ENCODE measurements at places on chromosomes 16 and 17.

DNA sequence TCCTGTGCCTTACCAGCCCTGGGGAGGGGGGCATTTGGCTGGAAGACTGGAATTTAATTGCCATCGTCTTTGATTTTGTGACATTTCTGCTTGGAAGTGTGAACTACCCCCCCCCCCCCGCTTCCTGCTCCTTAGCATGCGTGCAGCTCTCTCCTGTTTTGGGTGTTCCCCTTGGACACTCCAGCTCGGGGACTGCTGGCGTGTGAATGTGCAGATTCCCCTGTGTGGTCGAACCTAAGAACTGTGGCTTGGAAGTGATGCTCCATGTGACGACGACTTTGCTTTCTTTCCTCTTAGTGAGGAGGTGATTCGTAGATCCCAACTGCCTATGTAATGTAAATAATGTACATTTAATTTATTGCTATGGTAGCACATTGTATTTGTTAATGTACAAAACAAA lies 26.1 kb downstream of the OR1D5 start:
- no peak for DNase-seq

DNA sequence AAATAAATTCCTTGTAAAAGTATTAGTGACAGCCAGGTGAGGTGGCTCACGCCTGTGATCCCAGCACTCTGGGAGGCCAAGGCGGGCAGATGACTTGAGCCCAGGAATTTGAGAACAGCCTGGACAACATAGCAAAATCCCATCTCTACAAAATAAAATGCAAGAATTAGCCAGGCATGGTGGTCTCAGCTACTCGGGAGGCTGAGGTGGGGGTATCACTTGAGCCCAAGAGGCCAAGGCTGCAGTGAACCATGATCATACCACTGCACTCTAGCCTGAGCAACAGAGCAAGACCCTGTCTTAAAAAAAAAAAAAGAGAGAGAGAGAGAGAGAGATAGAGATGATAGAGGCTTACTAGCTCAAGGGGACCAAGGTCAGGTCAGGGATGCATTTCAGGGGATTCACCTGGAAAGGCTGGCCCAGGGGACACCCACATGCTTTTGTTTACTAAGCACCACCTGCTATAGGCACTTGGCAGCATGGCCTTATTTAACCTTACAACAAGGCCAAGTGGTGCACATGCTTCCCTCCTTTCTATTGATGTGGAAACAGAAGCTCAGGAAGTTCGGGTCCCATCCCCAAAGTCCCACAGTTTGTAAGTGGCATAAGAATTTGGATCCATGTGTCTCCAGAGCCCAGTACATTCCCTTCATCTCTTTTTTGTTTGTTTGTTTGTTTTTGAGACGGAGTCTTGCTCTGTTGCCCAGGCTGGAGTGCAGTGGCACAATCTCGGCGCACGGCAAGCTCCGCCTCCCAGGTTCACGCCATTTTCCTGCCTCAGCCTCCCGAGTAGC lies 12.4 kb upstream of the SRCIN1 start:
- DNase-seq = no peak

GRCh38 chr17:31068291-31068690 lies 26.5 kb upstream of the NF1 start:
- DNase-seq = peak; percentile 40

DNA sequence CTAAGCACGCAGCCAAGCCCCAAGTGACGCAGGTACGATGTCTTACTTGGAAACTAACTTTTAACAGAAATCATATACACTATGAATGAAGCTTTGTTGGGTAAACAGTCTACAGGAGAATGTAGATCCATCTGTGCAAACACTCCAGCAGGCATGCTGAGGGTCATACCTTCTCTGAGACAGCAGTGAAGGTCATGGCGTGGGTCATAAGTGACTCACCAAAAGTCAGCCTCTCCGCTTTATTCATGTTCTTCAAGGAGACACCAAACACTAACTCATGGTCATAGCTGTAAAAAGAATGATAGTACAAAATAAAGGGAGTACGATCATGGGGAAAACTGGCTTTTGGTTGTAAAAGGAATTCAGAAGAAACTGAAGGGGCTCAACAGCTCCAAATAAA lies 20.6 kb downstream of the BLMH start:
- DNase-seq = peak; percentile 54

- DNase-seq = no peak
Measured at GRCh38 chr17:81195941-81196495, 26.7 kb downstream of the CEP131 start.

GRCh38 chr17:36705874-36706731 lies 104.7 kb downstream of the MRM1 start:
- DNase-seq = peak; percentile 27

DNA sequence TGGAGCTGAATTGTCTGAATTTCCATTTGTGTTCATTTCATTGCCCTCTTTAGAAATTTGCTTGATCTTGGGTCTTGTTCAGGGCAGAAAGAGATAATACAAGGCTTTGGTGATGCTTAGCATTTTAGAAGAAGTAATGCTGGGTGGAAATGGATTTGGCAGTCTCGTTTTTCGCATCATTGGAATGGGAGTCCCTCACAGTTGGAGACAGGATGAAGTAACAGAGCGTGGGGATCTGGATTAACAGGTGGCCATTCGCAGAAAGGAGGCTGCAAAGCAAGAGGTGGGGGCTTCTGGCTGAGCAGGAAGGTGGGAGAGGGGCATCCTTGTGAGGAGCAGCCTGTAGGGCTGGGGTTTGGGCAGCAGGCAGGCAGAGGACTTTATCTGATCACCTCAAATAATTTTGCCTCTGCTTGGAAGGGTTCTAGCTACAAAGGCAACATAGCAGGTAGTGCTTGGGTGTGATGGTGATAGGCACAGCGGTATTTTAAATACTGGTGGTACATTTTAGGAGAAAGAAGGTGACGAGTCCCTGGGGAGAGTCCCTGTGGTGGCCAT lies 17.0 kb downstream of the KSR1 start:
- DNase-seq = no peak

- no peak for DNase-seq
Measured at GRCh38 chr17:76027159-76027839, at the start of gene EVPL. TSS of gene EVPL (minus strand) at chr17:76027306. CDS start at chr17:76027198, 108 bp downstream.

GRCh38 chr17:82752371-82753200 lies 721 bp downstream of the TBCD start:
- peak; percentile 26 for DNase-seq

- peak; percentile 81 for DNase-seq
Measured at GRCh38 chr16:30541502-30542329, 7.1 kb upstream of the ZNF747 start.

- DNase-seq = no peak
Measured at GRCh38 chr17:82195675-82196672, 16.7 kb downstream of the CCDC57 start.

DNA sequence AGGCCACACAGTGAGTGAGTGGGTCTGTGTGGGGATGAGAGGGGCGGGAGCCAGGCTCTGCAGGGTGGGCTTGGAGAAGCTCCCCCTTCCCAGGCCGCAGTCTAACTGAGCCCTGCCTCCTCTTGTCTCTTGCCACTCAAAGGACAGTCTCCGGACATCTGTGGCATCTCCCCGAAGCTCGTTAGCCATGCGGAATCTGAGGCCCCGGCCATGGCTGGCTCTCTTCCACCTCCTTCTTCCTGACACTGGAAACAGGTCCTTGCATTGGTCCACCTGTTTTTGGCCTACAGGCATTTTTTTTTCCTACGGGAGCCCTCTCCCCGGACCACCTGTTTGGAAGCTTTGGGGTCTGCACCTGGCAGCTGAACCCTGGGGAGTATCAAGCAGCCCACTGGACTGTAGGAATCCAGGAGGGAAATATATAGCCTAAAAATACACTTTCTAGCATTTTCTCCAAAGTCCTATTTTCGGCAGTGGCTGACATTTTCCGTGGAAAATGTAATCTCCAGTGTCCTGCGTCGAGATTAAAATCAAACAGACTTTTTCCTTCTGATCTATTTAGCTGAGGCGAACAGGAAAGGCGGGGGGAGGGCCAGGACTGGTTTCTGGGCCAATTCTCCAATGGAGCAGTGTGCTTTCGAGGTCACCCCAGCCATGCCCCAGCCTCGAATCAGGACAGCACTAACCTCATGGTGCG lies 9.1 kb downstream of the ATP2A3 start:
- DNase-seq = no peak

- no peak for DNase-seq
Measured at GRCh38 chr17:49814781-49815529, 26.5 kb downstream of the KAT7 start.

DNA sequence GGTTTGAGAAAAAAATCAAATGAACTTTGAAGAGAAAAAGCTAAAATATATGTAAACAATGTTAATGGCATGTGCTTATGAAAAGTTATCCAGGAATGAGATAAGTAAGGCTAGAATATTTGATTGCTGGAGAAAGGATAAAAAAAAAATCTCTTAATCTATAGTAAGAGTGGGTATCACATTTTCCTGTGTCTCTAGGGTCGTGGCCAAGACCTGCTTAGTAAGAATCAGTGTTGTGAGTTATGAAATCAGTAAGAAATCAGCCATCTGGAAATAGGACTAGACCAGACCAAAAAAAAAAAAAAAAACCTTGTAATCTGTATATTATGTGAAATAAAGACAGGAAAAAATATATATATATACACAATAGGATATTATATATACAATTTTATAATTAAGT lies 1153.9 kb downstream of the CDH11 start:
- DNase-seq = no peak

DNA sequence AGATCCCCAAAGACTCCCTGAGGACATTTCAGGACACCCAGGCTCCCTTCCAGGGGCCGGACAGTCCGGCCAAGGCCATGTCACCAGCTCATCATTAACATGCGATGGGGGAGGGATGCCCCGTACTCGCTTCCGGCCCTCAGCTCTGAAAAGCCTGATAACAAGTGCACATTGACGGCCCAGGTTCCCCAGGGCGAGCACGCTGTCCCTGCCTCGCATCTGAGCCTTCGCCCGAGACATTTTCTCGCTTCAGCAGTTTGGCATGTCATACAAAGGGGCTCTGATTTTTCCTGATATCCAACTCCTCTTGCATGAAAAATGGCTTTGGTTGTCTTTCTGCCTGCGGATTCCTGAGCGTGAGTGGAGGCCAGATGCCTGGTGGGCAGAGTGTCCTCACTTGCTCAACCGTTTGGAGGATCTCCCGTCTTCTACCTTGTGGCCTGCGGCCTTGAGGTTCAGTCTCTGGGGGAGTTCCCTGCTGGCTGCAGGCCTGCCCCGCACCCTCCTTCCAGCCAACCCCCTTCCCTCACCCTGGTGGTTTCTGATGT lies 14.1 kb downstream of the CACNG4 start:
- no peak for DNase-seq

DNA sequence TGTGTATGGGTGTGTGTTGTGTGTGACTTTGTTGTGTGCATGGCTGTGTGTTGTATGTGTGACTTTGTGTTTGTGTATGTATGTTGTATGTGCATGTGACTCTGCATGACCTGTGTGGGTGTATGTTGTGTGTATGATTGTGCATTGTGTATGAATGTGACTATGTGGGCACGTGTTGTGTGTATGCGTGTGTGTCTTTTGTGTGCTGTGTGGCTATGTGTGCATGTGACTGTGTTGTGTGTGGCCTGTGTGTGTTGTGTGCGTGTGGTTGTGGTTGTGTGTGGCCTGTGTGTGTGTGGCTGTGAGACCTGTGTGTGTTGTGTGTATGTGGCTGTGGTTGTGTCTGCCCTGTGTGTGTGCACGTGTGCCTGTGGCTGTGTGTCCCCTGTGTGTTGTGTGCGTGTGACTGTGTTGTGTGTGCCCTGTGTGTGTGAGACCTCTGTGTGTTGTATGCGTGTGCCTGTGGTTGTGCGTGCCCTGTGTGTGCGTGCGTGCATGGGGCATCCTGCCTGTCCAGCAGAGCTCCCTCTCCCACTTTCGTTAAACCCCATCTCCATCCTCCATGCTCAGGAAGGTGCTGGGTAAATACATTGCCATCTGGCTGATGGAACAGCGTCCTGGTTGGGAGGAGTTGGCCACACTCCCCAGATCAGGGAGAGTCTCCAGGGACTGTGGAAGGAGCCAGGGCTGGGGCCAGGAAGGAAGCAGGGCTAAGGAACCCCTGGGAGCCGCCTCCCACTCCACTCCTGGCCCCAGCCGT lies 90.1 kb upstream of the GSE1 start:
- peak; percentile 42 for DNase-seq

- DNase-seq = no peak
Measured at GRCh38 chr17:73495641-73496040, 148.6 kb downstream of the SDK2 start.

GRCh38 chr16:52976539-52977167 lies 76.0 kb downstream of the CHD9NB start:
- DNase-seq = peak; percentile 40

GRCh38 chr16:16175296-16175695 lies 48.0 kb downstream of the ABCC6 start:
- no peak for DNase-seq

DNA sequence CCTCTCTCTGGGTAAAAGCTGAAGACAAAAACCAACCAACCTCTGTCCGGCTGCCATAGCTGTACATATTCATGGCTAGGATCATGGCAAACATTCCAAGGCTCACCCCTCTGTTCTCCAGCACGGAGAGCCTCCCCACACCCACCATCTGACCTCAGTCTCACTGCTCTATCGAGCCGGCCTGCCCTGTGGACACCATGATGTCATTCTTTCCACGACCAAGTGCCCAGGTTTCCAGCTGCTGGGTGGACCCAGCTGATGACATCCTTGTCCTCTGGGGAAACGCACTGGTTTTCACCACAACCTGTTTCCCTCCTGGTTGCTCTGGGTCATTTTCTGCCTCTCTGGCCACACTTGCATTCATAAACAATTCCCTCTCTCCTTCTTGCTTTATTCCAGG lies 67.7 kb downstream of the NDEL1 start:
- no peak for DNase-seq

DNA sequence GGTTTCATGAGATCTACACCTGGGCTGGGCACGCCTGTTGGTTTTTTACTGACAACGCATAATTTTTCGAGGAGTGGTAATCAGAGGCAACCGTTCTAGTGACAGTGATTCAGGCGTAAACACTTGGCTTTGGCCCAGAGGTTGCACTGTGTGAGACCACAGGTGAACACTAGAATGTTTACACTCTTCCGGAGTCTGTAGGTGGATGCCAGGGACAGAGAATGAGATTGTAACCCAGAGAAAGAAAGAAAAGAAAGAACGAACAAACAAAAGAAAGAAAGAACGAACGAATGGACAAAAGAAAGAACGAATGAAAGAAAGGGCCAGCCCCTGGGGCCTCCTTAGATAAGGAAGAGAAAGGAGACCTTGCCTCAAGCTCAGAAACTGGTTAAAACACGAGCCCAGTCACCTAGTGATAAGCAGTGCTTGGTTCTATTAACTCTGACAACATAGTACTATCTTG lies 113.2 kb downstream of the PRKCB start:
- no peak for DNase-seq

DNA sequence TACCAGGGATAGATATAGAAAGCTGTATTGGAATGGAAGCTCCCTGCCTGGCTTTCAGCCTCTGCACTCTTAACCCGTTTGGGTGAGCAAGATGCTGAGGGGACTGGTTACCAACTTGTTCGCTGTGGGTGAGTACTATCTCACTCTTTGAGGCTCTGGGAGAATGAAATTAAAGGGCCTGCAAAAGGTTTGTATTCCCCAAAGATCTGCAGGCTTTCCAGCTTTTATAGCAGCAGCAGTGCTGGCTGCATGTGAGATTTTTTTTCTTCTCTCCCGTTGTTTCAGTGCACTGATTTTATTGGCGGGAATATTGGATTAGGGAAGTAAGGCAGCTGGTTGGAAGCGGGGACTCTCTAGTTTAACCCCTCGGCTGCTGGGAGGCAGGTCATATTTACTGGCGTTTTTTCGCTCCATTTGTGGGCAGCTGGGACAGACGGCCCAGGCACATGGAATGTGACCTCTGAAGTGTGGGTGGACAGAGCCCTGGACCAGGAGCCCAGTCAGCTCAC lies 30.9 kb downstream of the C17orf75 start:
- DNase-seq = no peak

Data from fibroblast of mammary gland (primary cell).